ENCODE measurements at places on chromosomes 1 and 21. TPM values are rescaled to one million over a fixed set of nuclear protein-coding genes. Genes with fewer than 3 reads are reported as not detected.

Gene FABP3
- polyA plus RNA-seq: 22.2 TPM

Gene GOLT1A
- not detected for polyA plus RNA-seq

Gene TMEM69
- 18.3 TPM for polyA plus RNA-seq

Gene OR2G6
- not detected for polyA plus RNA-seq

Gene OR6N1
- polyA plus RNA-seq: 0.10 TPM

Gene CHI3L2
- 159 TPM for polyA plus RNA-seq

Gene NCMAP
- polyA plus RNA-seq: 0.10 TPM

Gene PAPPA2
- 0.02 TPM for polyA plus RNA-seq

Gene CYYR1
- polyA plus RNA-seq: 14.0 TPM

Gene YY1AP1
- polyA plus RNA-seq: 34.2 TPM

Gene PDZK1IP1
- 0.22 TPM for polyA plus RNA-seq

Gene ACTL8
- not detected for polyA plus RNA-seq

Gene KRTAP11-1
- not detected for polyA plus RNA-seq

Gene EFNA1
- 8.0 TPM for polyA plus RNA-seq

Gene KCNJ15
- 0.27 TPM for polyA plus RNA-seq

Gene RHBG
- polyA plus RNA-seq: 0.05 TPM

Gene DMRTA2
- polyA plus RNA-seq: 0.04 TPM

Gene AIM2
- polyA plus RNA-seq: 26.2 TPM

Gene KDF1
- polyA plus RNA-seq: 0.67 TPM

Gene S100B
- polyA plus RNA-seq: 46.0 TPM

Gene SH2D1B
- 1.5 TPM for polyA plus RNA-seq

Gene EXTL1
- polyA plus RNA-seq: 0.63 TPM

Gene C8A
- 0.03 TPM for polyA plus RNA-seq

Gene SPATA46
- not detected for polyA plus RNA-seq

Gene KIAA0319L
- polyA plus RNA-seq: 14.9 TPM

Gene LPGAT1
- 9.7 TPM for polyA plus RNA-seq

Gene ELAVL4
- polyA plus RNA-seq: not detected

Gene GFI1
- polyA plus RNA-seq: 3.0 TPM

Gene CLCNKA
- 0.19 TPM for polyA plus RNA-seq

Gene C1orf94
- polyA plus RNA-seq: not detected

Gene LMOD1
- polyA plus RNA-seq: 4.2 TPM

Gene LRP8
- polyA plus RNA-seq: 2.0 TPM

Gene FTCD
- polyA plus RNA-seq: 2.8 TPM

Gene KRTAP13-2
- polyA plus RNA-seq: not detected

Gene ZNF593OS
- 0.26 TPM for polyA plus RNA-seq

Gene CNIH3
- 1.7 TPM for polyA plus RNA-seq

Gene UBE2U
- not detected for polyA plus RNA-seq

Gene SPRR2B
- not detected for polyA plus RNA-seq

Gene ICOSLG
- 1.9 TPM for polyA plus RNA-seq
